Astrocyte (in vitro differentiated cells and primary cell): ENCODE measurements at places on chromosomes 6 and 20. TPM values are rescaled to one million over a fixed set of nuclear protein-coding genes. Genes with fewer than 3 reads are reported as not detected.

ZMYND8 gene
- total RNA-seq = 43.9 and 45.8 TPM in 2 replicates

HCK gene
- total RNA-seq = 0.34 and 0.53 TPM in 2 replicates

PERP gene
- total RNA-seq = 36.4 and 43.1 TPM in 2 replicates

HSPA1L gene
- total RNA-seq = 0.98 and 1.1 TPM in 2 replicates

SMOC2 gene
- total RNA-seq = 0.93 and 1.8 TPM in 2 replicates

SLC35F1 gene
- 0.72 and 1.0 TPM in 2 replicates for total RNA-seq

HDGFL1 gene
- total RNA-seq = not detected in 2 replicates

CLVS2 gene
- not detected in 2 replicates for total RNA-seq

C6orf58 gene
- not detected in 2 replicates for total RNA-seq

REM1 gene
- not detected in 2 replicates for total RNA-seq

DDO gene
- total RNA-seq = not detected in 2 replicates

SIGLEC1 gene
- not detected in 2 replicates for total RNA-seq

SLC17A3 gene
- total RNA-seq = not detected in 2 replicates

PTPN1 gene
- 60.6 and 64.9 TPM in 2 replicates for total RNA-seq

ISM1 gene
- 0.50 and 0.98 TPM in 2 replicates for total RNA-seq

PHACTR1 gene
- total RNA-seq = 8.5 and 10.0 TPM in 2 replicates

TRAPPC3L gene
- not detected in 2 replicates for total RNA-seq

ORC3 gene
- total RNA-seq = 23.1 and 23.7 TPM in 2 replicates

ABHD16B gene
- total RNA-seq = not detected in 2 replicates
